ENCODE measurements at places on chromosomes 1 and 21. TPM values are rescaled to one million over a fixed set of nuclear protein-coding genes. Genes with fewer than 3 reads are reported as not detected.

- no peak for DNase-seq
These were observed 18.7 kb upstream of the KNCN start for GRCh38 chr1:46569884-46570725.

GRCh38 chr1:68140536-68140935 is 90.1 kb upstream of the DIRAS3 start:
- peak; percentile 27 for DNase-seq

- DNase-seq = no peak
These were observed 3.5 kb upstream of the RAP1GAP start for GRCh38 chr1:21672478-21673276.

GRCh38 chr1:239243006-239243405 is 143.4 kb upstream of the CHRM3 start:
- no peak for DNase-seq

CFAP74 gene
- 0.10 TPM for total RNA-seq
